ENCODE measurements at places on chromosomes 11 and 22.

DNA sequence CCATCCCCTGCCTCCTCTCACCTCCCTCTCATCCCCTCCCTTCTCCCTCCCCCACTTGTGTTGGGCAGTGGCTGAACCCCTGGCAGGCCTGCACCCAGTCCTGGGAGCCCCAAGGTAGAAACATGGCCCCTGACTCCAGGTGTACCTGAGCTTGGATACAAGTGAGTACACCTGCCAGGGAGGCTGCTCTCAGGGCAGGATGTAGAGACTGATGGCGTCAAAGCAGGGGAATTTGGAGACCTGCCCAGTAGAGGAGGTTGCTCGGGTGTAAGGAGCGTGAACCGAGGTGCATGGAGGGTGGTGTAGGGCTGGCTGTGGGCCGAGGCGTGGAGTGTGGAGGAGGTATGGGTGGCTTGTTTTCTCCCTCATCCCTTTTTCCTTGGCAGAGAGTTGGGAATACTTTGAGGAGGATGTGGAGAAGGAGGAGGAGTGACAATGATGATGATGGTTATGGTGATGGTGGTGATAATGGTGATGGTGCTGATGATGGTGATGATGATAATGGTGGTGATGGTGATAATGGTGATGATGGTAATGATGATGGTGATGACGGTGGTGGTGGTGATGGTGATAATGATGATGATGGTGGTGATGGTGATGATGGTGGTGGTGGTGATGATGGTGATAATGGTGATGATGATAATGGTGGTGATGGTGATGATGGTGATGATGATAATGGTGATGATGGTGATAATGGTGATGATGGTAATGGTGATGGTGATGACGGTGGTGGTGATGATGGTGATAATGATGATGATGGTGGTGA is 12.3 kb downstream of the MRGPRG start:
- DNase-seq: no peak

- no peak for DNase-seq
Observed at GRCh38 chr11:65297026-65297672, 17.5 kb upstream of the CDC42EP2 start.

GRCh38 chr11:88320149-88320559 is 17.4 kb downstream of the CTSC start:
- no peak for DNase-seq

GRCh38 chr22:28582806-28583205 is 96.8 kb downstream of the TTC28 start:
- no peak for DNase-seq

GRCh38 chr22:22079404-22080148 is 97.0 kb upstream of the TOP3B start:
- DNase-seq: no peak

GRCh38 chr11:40290171-40290631 is 1169.3 kb downstream of the LRRC4C start:
- no peak for DNase-seq

GRCh38 chr11:11270236-11270775 is 82.7 kb downstream of the CSNK2A3 start:
- DNase-seq: no peak

- DNase-seq: no peak
Observed at GRCh38 chr11:5348551-5349194, 2.6 kb upstream of the OR51B6 start.

- DNase-seq: no peak
Observed at GRCh38 chr11:39341461-39341860, 2118.0 kb downstream of the LRRC4C start.

- no peak for DNase-seq
Observed at GRCh38 chr11:132184079-132184478, 813.7 kb downstream of the NTM start.

DNA sequence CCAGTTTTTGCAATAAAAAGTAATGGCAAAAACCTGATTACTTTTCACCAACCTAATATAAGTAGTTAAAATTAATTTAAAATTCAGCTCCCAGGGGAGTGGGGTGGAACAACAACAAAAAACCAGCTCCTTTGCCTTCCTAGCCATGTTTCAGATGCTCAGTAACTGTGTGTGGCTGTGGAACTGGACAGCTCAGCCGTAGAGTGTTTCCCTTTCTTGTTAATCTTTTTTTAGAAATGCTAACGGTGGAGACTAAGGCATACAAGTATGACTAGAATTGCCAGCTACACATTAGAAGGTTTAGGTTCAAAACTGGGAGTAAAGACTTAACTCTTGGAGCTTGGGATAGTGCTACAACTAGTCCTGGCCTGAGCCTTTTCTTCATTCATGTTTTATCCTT is 45.0 kb downstream of the PPP6R3 start:
- no peak for DNase-seq

DNA sequence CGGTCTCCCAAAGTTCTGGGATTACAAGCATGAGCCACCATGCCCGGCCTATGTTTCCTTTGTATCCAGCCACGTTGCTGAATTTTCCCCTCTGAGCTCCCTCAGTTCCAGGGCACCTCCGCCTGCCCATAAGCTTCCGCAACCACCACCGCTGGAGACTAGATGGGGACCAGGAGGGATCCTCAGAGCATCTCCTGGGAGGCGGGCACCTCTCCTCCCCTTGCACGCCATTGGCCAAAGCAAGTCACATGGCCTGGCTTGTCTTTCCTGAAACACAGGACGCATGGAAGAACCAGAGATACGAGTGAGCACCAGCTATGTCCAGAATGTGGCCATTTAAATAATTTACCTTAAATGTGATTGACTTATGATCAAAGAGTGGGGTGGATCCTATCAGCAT is 388.3 kb downstream of the BRD1 start:
- no peak for DNase-seq

- DNase-seq: no peak
Observed at GRCh38 chr22:35892192-35892591, 136.4 kb downstream of the RBFOX2 start.

DNA sequence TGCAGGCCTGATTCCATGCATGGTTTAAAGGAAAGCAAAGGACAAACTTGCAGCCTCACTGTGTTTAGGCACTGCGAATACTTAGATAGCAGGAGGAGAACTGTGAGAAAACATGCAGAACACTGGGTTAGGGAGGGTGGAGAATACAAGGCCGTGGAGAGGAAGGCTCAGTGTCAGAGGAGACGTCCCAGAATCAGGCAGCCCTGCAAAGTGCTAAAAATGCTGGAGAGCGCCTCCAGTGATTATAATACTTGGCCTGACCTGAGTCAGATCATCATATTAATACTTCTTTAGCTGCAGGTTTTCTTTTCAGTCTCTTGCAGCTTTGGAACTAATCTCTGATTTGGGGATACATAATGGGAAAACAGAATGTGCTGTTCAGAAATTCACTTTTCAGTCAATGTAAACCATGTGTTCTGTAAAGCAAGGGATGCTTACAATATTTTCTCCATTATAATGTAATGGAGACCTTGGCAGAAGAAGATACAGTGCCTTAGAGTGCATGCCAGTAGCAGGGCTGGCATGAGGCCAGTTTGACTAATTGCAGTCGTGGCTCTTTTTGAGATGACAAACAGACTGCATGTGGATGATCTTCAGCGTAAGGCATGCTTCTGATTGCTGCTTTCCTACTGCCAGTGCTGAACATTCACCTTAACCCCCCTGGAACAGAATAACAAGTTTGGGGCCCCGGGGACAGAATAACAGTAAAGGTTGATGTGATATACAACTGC is 16.8 kb downstream of the EXT2 start:
- DNase-seq: no peak

DNA sequence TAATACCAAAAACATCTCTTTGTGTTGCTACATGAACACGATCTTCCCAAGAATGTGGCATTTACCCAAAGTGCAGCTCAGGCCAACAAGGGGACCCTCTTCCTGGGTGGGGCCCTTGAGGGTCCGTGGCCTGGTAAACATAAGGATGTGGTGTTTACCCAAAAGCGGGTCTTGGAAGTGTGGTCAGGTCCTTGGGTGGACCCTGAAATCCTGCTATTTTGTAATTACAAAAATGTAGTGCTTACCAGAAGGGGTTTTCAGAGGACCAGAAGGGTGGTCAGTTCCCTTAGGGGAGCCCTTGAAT is 87.8 kb upstream of the PRDM11 start:
- no peak for DNase-seq

GRCh38 chr11:28836285-28837081 is 728.3 kb downstream of the METTL15 start:
- DNase-seq: no peak

DNA sequence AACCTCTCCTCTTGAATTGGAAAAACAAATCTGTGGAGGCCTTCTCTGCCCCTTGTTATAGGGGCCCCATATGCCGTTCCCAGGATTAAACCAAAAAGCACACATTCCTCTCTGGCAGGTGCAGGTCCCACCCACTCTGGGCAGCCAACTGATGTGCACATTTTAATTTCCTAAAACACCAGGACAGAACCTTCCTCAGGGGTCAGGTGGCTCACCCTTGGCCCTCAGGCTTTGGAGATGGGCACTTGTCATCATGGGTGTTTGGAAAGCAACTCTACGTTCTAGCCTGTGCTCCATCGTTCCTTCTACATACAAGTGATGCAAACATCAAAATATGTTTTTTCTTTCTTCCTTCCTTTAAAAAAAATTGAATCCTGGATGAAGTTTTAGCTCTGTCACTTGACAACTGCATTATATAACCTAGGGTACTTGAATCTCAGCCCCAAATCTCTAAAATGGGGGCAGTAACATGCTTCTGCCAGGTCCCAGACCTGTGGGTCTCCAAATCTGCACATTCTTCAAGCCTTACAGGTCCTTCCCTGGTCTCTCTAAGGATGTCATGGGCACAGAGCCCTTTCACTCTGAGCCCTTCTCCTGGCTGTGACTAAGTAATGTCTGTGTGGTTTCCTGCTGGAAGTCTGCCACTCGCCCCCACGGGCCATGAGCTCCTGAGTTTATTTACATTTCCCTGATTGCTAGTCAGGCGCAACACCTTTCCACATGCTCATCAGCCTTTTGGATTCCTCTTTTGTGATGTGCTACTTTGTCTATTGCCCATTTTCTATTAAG is 43.8 kb downstream of the KCNQ1OT1 start:
- no peak for DNase-seq

DNA sequence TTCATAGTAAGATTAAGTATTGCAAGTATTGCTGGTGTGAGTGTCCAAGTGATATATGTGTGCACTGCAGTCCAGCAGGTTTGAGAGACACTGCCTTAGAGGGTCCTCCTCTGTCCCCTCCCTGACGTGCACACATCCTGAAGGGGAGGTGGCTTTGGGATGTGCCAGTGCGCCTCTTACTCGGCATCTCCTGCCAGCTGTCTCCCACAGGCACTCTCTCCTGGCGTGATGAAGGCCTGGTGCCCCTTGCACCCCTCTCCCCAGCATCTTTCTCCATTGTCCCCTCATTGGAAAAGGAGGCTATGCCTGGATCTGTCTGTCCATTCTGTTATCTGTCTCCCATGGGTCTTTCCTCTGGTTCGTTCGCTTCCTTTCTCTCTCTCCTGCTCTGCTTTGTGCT is 24.2 kb downstream of the GTPBP1 start:
- DNase-seq: no peak

- no peak for DNase-seq
Observed at GRCh38 chr22:49622241-49623105, 205.2 kb downstream of the BRD1 start.

GRCh38 chr22:33565580-33565995 is 354.7 kb downstream of the LARGE1 start:
- no peak for DNase-seq

- DNase-seq: no peak
Observed at GRCh38 chr22:45329530-45329936, 19.8 kb downstream of the FAM118A start.

GRCh38 chr11:104090767-104091166 is 54.3 kb downstream of the DDI1 start:
- DNase-seq: no peak

GRCh38 chr11:118691926-118692830 is 12.7 kb upstream of the TREH start:
- peak; percentile 73 for DNase-seq

DNA sequence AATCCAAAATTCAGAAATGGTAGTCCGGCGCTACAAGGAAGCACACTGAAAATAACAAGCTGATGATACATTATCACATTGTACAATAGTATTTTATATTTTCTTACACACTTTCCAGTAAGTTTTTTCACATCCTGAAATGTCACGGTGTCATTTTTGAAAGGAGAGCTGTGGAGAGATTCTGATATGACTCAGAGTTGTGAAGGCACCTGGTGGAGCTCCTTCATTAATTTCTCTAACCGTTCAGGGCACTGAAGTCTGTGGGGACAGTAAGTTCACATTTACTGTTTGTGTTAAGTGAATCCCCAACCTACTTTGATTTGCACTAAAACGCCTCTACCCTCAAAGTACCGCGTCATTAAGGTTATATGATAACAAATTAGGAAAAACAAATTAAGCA is 13.3 kb downstream of the LDHAL6A start:
- DNase-seq: no peak

DNA sequence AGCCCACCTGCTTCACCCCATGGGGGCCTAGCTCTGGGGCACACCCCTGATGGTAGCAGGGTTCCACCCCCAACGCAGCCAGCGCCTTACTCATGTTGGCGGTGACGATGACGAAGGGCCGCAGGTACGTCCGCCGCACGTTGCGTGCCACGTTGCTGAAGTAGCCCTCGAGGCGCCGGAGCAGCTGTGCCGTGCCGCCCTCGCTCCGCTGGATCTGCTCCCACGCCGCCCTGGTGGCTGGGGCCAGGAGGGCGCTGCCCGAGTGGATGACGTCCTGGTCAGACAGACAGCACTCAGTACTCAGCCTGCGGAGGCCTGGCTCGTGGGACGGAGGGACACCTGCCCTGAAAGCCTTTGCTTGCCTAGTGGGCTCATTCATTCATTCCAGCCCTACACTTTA is 50.8 kb downstream of the TRMU start:
- DNase-seq: no peak

- DNase-seq: no peak
Observed at GRCh38 chr11:106642331-106642730, 375.9 kb downstream of the GUCY1A2 start.

All from stimulated activated CD8-positive, alpha-beta memory T cell treated with anti-CD3 and anti-CD28 coated beads, Interleukin-7, amount 100 ng/mL, for 4 hours (primary cell).